Omental fat pad (tissue), 4 donors: ENCODE measurements at places on chromosomes 5 and 9.

DNA sequence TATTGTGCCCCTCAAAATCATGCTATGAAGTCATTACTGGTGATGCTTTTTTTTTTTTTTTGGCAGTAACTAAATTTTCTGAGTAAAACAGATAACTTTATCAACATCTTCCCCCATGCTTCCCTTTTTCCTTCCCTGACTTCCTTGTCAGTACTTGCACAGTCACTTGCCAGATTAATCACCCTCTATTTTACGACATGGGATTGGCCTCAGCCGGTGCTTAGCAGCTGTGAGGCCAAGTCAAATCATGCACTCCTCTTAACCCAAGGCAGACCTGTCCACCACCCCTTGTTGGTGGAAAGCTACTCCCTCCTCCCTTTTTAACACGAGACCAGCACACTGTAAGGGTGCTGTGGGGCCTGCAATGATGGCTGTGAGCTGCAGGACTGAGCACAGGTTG lies 118.0 kb upstream of the OTULINL start:
- no peak for DNase-seq

DNA sequence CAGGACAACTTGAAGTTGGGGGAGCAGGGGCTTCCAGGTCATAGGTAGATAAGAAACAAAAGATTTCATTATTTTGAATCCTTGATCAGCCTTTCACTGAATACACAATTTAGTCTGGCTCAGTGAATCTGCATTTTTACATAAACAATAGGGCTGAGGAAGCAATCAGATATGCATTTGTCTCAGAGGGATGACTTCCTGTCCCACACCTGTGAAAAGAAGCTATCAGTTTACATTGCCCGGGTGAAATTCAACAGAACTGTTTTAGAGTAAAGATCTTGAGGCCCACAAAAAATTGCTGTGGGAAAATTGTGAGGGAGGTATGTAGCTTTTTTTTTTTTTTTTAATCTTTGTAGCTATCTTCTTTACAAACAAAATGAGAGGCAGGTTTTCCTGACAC lies 38.3 kb downstream of the DNAJB5 start:
- DNase-seq: no peak

DNA sequence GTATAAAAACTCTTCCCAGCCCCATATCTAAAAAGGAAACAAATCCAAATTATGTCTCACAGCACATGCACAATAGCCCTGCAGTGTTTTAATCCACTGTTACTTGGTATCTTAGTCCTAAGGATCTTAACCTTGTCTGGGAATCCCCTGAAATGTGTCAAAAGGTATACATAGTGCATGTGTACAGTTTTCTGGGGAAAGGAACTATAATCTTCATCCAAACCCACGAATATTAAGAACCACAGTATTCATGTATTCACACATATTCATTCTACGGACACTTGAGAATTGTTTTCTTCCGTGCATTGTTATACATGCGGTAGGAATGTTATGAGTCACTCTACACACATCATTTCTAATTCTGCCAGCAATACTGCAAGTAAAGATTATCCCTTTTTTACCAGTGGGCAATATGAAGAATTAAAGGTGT lies 47.8 kb upstream of the SNX2 start:
- DNase-seq: no peak

DNA sequence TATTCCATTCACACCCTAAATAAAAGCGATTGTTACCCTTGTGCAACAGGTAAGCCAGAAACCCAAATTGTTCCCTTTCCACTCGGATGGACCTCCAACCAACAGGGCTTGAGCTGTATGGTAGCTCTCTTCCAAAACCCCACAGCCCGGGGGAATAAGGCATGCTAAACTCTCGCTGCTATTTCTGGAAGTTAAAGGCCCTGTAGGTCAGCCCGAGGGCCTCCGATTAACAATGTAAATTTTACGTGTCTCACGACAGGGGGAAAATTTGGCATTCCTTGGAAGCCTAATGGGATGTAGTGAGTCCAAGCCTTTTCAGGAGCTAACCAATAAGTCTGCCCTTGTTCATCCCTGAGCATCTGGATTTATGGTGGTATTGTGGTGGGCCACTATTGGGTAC lies 26.0 kb downstream of the CNOT8 start:
- DNase-seq: no peak

- no peak for DNase-seq
These were observed 57.9 kb upstream of the SIMC1 start for GRCh38 chr5:176180339-176180738.

GRCh38 chr5:149605998-149606724 lies 24.9 kb downstream of the ARHGEF37 start:
- no peak for DNase-seq

- no peak for DNase-seq
These were observed 233.7 kb upstream of the IL12B start for GRCh38 chr5:159564031-159564430.

DNA sequence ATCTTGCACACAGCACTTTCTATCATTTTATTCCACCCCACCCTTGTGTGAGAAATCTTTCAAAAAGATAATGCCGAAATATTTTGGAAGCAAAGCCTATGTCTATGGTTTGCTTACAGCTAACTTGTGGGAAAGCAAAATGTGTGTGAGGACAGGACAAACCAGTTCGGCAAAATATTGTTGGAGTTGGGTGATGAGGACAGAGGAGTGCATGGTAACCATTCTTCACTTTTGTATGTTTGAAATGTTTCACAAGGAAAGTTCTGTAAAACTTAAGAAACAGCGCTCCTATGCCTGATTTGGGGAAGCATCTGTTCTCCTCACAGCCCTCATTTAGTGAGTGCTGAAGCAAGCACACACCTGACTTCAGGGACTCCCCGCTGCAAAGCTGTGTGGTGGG lies 62.0 kb upstream of the RNF130 start:
- DNase-seq: no peak

- no peak for DNase-seq
These were observed 2.8 kb downstream of the LPCAT1 start for GRCh38 chr5:1520791-1521453.

GRCh38 chr5:124637011-124637410 lies 109.4 kb downstream of the ZNF608 start:
- no peak for DNase-seq

DNA sequence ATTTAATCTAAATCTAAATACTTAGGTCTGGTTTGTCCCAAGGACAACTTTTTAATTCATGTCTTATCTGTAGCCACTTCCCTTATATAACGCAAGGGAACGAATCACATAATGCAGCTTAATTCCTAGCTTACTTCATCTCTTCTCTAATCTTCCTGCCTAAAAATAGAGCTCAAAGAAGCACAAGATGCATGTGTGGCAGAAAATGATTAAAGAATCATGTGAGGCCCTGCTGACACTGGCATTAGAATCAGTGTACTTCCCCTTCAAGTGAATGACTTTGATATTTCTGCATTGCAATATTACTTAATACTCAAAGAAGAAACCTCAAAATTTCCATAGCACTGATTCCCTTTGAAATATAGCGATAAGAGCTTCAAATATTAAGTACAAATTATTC lies 317.9 kb upstream of the FTMT start:
- no peak for DNase-seq

DNA sequence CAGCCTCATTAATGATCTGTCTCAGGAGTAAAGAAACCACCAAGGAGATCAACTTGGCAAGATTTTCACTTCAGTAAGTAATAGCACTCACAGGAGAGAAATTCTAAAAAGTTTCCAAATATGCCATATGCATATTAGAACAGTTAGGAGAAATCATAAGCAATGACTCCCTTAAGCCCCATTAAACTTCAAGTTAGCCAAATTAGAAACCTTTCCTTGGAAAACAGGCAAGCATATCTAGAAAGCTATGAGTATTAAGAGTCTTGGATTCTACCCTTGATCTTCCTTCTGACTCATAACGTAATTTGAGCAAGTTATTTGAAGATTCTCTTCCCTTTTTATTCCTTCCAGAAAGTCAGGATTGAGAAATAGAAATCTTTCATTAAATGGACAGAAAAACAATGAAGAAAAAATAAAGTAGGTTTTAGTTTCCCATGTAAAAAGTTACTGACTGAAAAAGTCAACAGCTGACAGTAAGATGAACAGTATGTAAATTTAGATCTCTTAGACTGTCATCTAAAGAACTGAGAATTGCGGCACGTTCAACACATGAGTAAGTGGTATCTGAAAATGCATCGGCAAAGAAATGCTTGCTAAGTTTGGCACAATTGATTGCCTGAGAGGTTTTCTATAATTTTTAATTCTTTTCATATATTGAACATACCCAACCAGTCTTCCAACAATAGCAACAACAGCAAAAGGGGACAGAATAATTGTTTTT lies 565.7 kb upstream of the FTMT start:
- no peak for DNase-seq

DNA sequence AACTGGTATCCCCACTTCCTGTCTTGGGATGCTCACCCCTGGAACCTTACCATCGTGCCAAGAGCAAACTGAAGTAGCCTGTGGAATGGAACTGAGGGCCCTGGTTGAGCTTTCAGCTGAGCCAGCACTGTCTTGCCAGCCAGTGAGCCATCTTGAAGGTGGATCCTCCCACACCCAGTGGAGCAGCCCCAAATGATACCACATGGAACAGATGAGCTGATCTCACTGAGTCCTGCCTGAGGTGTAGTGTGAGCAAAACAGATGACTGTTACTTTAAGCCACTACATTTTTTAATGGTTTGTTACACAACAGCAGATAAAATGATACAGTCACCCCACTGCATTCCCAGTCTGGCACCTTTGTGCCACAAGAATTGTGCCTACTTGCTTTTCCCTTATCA lies 2.2 kb upstream of the PCYOX1L start:
- DNase-seq: no peak

DNA sequence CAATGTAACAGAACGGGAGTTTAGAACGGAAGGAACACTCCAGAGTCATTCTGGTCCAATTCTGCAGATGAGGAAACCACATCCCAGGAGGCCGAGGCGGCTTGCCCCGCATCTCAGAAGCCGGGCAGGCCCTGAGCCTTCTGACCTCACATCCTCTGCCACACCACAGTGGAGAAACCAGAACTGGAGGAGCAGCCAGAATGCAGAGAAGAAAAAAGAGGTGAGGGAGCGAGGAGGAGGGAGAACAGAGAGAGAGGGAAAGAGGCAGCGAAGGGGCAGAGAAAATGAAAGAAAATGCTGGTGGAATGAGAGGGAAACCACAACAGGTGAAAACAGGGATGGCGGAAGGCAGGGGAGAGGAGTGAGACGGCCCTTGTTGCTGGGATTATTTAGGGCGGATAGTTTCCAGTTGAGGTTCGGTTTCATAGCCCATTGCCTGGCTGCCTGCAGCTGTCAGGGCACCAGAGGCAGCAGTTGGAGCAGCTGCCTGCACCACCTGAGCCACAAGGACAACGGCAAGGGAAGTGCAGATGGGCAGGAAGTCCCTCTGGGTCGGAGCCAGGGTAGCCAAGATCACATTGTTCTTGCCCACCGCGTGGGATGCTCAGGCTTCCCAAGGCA lies at the start of gene HMHB1:
HMHB1 (plus strand) TSS at position 77 of the 621 bp plus-strand sequence.
- DNase-seq: no peak

GRCh38 chr5:82717738-82718137 lies 359.5 kb downstream of the TMEM167A start:
- DNase-seq: no peak
